Cerebellum (tissue), 4 donors: ENCODE measurements at places on chromosomes 2 and 18.

- no peak for DNase-seq
These were observed 62.5 kb downstream of the LYPD6B start for GRCh38 chr2:149100739-149101699.

DNA sequence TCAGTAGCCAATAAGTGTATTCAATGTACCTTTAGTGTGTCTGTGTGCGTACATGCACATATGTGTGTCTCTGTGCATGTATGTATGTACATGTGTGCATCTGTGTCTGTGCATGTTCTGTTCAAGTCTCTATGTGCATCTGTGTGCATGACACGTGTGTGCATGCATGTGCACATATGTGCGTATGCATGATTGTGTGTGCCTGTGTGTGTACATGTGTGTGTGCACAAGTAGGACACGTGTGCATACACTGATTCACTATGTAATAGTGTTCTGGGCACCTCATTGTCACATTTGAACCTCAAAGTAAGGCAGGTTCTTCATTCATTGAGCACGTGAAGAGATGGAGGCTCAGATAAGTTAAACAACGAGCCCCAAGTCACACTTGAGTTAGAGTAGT is 142.6 kb upstream of the COPS8 start:
- DNase-seq: no peak

- no peak for DNase-seq
These were observed 31.1 kb upstream of the CD8A start for GRCh38 chr2:86821842-86822241.

DNA sequence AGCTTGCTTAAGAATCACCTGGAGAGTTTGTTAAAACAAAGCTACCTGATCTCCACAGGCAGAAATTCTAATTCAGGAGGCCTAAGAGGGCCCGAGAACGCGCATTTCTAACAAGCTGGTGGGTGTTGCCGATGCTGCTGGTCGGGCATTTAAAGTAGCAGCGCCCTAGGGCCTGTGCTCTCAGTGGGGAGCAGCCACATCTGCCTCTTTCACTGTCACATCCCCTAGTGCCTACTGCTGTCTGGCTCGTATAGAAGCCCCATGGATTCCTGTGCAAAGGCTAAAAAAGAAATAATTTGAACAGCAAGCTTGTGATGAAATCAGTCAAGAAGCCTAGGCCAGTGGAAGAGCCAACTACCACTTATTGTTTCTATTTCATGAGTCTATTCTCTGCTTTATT is 126.7 kb upstream of the SMIM21 start:
- no peak for DNase-seq

GRCh38 chr2:120294008-120294340 is 41.3 kb downstream of the RALB start:
- DNase-seq: no peak

DNA sequence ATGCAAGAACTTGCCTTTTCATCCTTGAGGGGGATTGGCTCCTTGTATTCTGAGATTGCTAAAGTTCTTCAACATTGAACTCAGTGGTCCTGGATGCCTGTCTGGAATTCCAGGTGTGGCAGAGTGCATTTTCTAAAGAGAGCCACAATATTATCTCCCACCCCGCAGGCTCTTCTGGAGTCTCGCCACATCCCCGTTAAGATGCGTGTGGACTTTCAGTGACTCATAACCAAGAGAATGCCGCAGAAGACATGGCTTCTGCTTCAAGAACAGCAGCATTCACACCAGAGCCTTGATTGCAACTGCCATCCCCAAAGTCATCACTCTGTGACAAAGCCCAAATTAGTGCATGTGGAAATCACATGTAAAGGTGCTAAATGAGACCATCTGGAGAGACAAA is 142.7 kb downstream of the CDH20 start:
- no peak for DNase-seq

GRCh38 chr2:85585781-85586105 is 1.5 kb downstream of the VAMP5 start:
- no peak for DNase-seq
